Mesenteric fat pad (tissue), 1 donor: ENCODE measurements at places on chromosomes 1 and 21.
A peak's percentile ranks its signal among the peaks of the same experiment; 100 is the strongest.

DNA sequence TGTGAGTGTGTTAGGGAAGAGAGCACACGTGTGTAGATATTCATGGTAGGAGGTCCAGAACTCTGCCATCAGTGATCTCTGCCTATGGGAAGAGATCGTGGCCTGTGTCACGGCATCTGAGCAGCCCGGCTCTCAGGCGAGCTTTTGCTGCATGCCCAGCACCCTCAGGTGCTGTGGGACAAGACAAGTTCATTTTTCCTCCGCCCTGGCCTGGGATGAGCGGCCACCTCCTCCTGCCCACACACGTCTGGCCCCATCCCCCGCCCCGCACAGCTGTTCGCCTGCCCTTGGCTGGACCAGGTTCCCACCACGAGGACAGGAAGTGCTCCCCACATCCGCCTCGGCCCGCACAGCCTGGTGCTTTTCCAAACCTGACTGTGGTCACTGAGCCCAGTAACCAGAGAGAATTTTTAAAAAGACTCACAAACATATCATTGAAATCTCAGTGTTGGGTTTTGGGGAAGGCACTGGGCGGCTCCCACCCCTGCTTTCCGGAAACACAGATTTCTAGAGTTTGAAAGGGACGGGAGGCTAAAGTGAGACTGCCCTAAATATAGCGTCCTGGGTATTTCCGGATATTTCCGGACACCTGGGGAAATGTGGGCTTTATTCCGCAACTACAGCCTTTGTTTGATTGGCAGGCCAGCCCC, 18.0 kb downstream of the BMP8A start:
- no peak for DNase-seq

DNA sequence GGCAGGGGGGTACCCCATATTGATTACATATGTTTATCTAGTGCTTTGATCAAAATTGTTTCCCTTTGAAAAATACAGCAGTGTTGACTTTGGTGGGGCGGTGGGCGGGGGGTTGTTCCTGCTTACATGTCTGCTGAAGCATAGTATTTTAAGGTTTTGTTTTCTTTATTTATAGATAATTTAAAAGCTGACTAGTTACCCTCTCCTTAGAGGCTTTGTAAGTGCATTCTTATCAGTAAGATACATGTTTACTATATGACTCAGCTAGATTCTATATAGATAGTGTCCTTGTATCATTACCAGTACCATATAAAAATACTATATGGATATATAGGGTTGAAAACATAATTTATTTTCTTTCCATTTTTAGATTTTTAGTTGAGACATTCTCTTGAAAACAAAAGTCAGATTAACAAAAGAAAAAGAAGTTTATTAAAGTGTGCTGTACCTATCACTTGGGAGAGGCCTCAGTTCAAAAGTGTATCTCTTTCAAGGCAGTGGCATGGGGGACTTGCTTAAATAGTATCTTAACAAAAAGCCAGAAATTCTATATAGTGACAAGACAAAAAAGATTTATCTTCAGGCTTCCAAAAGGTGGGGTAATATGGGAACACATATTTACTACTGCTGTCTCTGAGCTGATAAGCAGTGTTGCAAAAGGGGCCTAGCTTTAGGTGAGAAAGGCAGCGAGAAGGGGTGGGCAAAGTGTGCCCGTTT, 79.0 kb downstream of the HS2ST1 start:
- DNase-seq: no peak

GRCh38 chr1:7574121-7575040, 196.7 kb upstream of the VAMP3 start:
- DNase-seq: no peak

DNA sequence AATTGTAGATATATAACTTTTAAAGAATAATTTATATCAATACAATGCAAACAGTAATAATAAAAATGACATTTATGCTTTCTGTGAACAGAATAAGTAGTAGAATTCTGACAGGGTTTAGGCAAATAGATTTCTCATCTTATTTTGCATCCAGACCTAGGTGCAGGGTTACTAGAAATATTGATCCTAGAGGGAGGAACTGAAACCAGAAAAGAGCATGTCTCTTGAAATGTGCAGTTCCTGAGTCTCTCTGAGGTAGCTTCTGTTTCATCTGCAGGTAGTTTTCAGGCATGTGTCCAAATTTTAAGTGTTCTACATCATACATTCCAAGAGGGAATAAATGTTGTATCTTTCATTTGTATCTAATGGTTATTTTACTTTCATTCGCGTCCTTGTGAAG, 631.9 kb upstream of the ADGRL4 start:
- DNase-seq: no peak

DNA sequence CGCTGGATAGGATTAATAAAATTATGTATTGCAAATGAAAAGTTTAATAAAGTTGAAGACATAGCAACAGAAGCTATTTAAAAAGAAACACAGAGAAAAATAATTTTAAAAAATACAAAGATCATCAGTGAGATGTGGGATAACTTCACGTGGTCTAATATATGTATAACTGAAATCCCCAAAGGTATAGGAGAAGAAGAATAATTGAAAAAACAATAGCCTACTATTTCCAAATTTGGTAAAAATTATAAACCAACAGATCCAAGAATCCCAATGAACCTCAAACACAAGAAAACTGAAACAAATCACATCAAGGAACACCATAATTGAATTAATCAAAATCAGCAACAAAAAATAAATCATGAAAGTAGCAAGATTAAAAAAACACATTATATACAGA, 44.9 kb downstream of the GREM2 start:
- DNase-seq: no peak

DNA sequence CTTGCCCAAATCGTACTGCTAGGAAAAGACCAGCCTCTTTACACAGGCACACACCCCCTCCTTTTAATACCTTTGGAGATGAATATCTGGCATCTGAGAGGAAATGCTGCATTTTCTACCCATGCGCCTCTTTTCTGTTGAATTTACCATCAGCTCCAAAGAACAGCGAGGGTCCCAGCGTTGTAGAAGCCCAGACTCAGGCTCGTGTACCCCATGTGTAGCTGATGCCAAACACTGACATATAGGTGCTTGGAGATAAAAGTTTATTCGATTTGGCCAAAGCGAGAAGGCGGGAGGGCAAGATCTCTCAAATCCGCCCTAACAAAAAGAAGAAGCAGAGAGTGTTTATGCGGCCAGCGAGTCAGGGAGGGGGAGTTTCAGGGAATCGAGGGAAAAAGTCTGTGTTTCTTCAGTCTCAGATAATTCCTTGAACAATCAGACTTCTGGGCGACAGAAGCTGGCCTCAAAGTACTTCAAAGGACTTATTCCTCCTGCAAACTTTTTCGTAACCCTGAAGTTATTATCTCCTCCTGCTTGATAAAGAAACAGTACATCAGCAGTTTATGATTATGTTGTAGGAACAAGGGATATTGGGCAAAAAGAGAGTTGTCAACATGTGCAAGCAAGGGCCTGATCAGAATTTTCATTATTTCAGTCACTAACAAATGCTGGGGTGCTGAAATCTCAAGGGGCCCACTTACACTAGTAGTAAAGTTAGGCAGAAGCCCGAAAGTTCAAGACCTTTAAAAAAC, 642 bp upstream of the CREG1 start:
- DNase-seq: no peak

DNA sequence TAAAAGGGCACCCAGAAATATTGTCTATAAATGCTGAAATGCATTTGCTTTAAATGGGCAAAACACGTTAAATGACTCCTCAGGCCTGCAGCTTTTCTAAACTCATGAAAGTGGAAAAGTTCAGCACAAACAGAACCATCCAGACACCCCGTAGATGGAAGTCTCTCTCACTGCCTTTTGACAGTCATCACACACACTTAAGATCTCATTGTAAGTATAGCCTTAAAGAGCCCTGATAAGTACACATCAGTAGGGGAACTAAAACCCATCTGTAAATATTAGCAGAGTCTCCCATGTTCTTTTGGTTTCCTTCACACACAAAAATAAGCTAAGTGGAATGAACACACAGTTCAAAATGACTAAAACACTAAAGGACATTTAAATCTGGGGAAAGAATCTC, 166.7 kb downstream of the LTN1 start:
- no peak for DNase-seq

DNA sequence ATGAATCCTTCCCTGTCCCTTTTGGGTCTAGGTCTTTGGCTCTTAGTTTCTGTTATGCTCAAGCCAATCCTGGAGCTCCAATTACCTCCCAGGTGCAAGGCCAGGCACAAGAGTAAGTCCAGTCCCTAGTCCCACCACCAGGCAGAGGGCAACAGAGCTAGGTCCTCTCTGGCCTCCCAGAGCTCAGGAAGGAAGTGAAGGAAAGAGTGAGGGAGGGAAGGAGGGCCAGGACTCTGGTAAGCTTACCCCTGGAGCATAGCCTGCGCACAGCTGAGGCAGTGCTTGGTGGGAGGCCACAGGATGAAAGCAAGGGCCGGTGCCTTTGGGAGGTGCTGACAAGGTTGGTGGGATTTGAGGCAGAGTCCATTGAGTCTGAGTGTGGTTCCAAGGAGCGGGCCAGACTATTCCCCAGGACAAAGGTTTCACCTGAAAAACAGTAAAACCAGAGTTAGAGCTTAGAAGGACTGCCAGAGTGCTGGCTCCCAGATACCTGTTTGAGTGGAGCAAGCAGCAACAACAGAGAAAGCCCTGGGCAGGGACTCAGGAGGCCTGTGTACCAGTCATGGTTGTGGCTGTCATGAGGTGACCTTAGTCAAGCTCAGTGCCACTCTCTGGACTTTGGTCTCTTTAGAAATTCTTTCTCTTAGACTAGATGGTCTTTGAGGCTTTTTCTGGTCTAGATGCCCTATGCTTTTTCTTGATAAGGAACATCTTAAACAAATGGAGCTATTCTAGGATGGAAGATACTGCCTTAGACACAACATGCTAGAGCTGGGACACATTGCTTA, 15.8 kb upstream of the SLFNL1 start:
- peak; percentile 51 for DNase-seq

DNA sequence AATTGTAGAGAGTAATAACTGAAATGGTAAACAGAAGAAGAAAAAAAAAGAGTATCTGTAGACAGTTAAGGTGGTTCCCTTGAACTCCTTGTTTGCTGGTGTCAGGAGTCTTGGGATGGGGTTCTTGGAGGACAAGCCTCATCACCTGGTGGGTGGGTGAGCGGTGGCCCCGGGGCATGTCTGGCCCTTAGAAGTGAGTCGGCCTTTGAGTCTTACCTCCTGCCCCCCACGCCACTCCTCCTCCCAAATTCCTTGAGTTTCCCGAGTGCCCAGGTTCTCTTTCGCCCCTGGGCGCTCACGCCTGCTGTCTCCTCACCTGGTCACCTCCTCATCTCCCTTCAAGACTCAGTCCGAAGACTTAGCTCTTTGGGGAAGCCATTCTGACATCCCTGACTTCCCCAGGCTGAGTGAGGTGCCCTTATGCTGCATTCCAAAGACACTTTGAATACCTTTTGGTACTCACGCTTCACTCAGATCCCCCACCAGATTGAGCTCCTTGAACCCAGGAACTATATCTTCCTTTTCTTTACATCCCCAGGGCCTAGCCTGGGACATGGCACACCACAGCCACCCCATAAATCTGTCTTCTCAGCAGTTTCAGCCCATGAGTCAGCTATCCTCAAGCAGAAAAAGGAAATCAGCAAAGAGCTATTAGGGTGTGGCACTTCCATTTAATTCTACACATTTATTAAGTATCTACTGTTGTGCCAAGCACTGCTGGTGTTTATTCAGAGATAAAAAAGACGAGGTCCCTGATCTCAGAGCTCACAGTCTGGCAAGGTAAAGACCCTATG, 13.5 kb upstream of the IKBKE start:
- DNase-seq: peak; percentile 84

GRCh38 chr1:19229828-19230325, 19.8 kb upstream of the UBR4 start:
- DNase-seq: no peak

GRCh38 chr1:36151845-36152203, 2.5 kb upstream of the TRAPPC3 start:
- no peak for DNase-seq

GRCh38 chr1:8202182-8202905, 115.6 kb upstream of the SLC45A1 start:
- DNase-seq: no peak

DNA sequence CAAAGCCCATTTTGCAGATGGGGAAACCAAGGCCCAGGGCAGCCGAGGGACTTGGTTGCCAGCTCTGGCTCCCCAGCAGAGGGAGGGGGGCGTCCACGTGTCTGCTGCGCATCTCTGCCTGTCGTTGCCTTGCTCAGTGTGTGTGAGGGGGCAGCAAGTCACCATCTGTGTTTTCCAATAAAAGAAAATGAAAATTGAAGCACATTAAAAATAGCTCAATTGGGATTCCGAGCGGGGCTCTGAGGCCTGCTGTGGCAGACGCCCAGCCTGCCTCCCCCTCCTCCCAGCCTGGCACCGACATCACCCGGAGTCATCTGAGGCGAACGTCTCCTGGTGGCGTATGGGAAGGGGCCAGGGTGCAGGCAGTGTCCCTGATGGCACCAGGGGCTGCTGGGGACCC, 51.2 kb downstream of the EPHB2 start:
- DNase-seq: no peak

DNA sequence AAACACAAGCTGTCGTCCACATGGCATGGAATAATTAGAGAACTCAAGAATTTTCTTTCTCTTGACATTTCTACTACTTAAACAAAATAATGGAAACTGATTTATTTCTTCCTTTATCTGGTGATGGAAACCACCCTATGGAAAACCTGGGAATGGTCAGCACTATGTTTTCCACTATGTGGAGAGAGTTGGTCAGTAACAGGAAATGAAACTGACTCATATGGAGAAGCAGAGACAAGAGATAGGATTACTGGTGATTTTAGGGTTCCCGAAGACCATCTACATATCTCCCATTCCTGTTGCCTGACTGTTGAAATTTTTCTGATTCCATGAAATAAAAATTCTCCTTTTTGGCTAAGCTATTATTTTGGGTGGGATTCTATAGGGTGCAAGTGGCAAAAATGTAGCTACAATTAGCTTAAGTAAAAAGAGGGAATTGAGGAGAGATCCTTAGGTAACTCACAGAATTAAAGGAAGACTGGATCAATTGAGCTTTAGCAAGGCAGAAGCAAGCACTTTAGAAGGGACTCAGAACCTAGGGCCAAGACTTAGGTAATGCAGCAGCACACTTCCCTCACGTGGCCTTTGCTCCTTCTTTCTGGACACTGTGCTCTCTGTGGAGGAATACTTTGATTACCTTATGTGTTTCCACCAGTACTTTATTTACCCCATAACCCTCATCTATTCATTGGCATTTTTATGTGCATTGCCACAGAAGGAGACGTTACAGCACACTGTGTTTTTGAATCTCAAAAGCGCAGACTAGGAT, 89.6 kb downstream of the LEPR start:
- DNase-seq: no peak

DNA sequence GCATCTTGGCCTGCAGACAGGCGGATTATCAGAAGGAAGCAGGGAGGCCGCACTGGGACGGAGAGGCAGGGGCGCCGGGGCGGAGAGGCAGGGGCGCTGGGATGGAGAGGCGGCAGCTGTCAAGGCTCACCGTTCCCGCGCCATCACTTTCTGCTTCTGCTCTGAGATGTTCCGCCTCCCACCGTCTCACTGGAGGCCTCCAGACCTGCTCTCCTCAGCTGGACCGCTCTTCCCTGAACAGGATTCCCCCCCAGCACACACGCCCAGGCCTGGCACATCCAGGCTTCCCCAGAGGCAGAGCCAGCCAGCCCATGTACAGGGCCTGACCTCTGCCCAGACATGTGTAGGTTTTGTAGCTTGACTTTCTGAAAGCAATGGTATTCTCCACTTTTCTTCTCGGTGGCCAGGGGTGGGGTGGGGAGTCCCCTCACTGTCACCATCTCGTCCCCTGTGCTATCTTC, 84.1 kb downstream of the RIPK4 start:
- DNase-seq: no peak

GRCh38 chr1:97157991-97158390, 436.4 kb downstream of the PTBP2 start:
- no peak for DNase-seq
